ENCODE measurements at places on chromosomes 4 and X. TPM values are rescaled to one million over a fixed set of nuclear protein-coding genes. Genes with fewer than 3 reads are reported as not detected.

DNA sequence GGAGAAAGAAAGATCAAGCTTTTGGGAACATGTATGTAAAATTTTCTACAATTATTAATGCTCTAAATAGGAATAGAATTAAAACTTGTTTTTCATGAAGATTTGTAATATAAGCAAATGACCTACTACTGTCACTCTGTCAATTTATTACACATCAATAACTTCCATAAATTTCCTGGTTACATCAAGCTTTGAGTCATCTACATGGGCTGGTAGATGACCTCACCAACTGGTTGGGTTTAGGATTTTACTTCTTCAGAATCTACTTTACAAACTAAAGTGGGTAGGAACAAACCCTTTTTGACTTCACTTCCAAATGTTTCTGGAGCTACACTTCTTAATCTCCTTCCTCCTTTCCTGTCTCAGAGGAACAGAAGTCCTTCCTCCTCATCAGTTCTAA, 12.0 kb upstream of the LRAT start:
- no peak for DNase-seq

DNA sequence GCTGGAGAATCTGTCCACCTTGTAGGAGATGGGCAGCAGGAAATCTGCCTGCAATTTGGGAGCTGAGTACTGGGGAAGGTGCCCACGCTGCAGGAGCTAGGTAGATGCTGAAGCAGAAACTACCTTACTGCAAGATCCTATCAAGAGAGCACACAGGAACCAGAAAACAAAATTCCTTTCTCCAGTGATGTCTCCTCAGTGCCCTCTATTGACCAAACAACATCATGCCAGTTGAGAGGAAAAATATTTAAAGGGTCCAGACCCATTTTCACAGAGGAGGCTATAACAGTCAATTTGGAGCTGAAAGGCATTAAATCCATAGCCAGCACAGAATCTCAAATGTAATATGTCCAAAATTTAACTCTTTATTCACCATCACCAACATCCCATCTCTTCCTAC, 406.8 kb downstream of the SLITRK2 start:
- no peak for DNase-seq

DNA sequence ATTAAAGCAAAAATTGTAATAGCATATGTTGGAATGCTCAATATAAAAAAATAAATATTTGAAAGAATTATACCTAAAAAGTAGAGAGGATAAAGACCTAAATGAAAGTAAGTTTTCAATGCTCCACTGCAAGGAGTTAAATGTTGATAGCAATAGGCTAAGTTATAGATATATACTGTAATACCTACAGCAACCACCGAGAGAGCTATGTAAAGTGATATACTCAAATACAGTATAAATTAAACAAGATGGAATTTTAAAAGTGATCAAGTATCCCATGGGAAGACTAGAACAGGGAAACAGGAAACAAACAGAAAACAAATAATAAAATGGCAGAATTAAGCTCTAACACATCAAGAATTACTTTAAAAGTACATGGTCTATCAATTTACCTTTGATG, 73.9 kb downstream of the CASP3 start:
- no peak for DNase-seq

Gene UGT2A3
- total RNA-seq: not detected

- no peak for DNase-seq
These were observed 435.2 kb upstream of the CTSO start for GRCh38 chr4:156388826-156389225.

DNA sequence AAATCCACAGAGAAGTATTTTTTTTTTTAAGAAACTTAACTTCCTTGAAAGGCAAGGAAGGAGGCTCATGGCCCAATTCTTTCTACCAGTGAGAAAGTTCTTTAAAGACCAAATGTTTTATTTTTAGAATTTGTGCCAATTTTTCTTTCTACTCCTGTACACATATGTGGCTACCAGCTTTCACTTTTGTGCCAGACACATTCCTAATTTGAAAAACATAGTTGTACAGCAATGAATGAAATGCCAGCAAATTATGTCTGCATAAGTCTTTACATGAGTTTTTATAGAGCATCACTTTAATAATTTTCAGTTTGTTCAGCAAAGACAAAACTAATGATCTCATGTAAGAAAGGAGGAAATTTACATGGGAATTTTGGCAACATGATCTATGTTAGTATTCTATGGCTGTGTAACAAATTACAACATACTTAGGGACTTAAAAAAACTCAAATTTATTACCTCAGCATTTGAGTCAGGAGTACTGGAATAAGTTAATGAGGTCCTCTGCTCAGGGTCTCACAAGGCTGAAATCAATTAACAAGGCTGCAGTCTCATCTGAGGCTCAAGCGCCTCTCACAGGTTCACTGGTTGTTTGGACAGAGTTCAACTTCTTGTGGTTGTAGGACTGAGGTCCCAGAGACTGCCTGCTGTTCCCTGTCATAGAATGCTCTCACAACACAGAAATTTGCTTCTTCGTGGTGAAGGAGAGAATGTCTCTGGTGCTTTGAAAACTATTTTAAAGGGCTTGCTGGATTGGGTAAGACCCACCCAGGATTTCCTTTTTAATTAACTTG, 678.2 kb upstream of the FAM241A start:
- DNase-seq: no peak

Gene G3BP2
- total RNA-seq: 283 TPM

Gene VSIG4
- 1.8 TPM for total RNA-seq

Gene F8A1
- 49.9 TPM for total RNA-seq

DNA sequence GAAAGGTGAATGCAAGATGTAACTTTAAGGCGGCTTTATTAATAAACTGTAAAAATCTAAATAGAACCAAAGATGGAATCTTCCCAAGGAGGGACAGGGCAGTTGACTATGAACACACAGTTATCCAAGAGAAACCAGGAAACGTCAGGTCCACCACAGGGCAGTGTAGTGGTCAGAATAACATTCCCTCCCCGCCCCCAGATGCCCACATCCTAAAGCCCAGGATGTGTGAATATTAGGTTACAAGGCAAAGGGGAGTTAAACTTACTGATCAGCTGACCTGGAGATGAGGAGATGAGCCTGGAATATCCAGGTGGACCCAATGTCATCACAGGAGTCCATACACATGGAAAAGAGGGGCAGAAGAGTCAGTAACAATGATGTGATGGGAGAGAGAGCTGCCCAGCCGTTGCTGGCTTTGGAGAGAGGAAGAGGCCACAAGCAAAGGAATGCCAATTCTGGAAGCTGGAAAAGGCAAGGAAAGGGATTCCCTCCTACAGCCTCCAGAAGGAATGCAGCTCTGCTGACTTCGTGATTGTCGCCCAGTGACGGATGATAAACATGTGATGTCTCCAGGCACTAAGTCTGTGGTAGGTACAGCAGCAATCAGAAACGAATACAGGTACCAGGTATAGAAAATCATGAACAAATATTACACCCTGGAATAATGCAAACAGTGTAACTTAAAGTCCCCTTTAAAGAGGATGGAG, 5.2 kb downstream of the SH3KBP1 start:
- no peak for DNase-seq

GRCh38 chr4:7826176-7826908, 113.3 kb downstream of the AFAP1 start:
- no peak for DNase-seq

DNA sequence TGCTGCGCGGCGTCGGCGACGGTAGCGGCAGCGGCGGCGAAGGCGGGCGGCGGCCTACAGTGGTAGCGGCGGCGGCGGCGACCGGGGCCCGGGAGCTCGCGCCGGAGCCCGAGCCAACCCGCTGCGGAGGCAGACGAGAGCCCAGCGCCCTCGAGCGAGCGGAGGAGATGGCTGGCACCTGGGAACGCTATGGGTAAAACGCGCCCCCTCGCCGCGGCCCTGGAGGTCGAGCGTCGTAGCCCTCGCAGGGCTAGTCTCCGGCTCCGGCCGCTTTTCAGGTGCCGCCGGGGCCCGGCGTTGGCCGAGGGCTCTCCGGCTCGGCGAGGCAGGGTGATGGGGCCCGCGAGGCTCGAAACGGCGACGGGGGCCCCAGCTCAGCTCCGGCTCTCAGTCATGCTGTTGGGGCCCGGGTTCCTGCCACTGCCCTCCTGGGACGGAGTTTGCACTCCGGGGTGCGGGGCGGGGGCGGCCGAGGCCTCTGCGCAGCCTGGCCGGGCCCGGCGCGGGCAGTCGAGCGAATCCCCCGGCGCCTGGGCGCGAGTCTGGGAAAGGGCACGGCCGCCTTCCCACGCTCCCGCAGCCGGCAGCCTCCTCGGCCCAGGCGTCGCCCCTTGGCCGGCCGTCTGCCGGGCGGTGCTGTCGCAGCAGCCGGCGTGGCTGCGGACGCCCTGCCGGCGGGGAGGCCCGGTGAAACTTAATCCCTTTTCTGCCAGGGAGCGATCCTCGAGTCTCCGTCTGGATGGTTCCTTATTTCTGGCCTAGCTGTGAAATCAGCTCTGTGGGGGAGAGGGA, 768 bp downstream of the MID2 start:
- DNase-seq: peak; percentile 47
